ENCODE measurements at places on chromosomes 11 and 22.

GRCh38 chr11:122981388-122982264, at the start of gene BSX:
Gene BSX (minus strand): TSS chr11:122981834. CDS start chr11:122981671, 163 bp downstream.
- peak; percentile 95 for DNase-seq

DNA sequence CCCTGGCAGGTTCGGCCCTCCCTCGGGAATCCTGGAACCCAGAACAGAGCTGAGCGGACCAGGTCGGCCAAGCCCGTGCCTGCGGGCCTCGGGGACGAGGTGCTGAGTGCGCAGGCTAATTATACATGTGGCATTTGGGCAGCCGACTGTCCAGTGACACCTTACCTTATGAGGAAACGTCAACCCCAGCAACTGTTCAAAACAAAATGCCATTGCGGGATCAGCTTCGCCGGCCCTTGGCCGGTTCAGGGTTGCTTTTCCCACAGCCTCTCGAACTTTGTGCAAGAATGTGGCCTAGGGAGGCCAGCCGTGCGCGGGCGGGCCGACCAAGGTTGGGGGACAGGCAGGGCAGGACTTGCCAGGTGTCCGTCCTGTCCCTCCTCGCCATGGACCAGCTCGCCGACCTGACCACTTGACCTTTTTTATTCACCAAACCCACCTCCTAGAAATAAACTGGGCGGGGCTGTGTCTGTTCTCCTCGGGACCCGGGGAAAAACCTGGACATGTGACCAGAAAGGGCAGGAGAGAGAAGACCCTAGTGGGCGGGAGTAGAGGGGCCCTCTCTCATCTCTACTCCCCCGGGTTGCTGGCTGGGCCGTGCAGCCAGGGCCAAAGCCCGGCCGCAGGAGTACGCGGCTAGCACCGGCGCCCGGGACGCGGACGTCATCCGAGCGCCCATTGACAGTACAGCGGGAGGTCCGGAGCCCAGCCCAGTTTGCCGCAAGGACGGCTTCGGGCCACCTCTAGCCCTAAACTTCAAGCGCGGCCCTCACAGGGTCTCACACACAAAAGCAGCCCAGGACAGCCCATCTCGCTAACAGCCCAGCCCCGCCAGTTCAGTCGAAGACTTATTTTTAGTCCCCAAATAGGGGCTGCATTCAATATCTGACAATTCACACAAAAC, 134.3 kb upstream of the C11orf58 start:
- DNase-seq, result peak; percentile 69

- DNase-seq, result peak; percentile 11
Measured at GRCh38 chr11:342328-342727, 21.7 kb upstream of the IFITM3 start.

DNA sequence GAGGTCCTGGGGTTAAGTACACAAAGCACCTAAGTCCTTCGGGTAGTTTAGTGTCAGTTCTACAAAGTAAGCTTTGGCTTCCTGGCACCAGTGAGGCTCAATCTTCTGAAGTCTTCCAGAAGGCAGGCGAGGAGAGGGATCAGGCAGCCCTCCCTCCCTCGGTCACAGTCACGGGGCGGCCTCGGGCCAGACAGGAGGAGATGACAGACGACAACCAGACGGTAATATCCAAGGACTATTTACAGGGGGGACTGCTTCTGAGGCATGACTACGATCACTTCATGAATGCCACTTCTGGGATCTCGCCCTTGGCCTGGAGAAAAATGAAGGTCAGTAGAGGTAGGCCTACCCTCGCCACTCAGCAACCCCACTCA, 383 bp upstream of the TMEM223 start:
- DNase-seq, result peak; percentile 91

DNA sequence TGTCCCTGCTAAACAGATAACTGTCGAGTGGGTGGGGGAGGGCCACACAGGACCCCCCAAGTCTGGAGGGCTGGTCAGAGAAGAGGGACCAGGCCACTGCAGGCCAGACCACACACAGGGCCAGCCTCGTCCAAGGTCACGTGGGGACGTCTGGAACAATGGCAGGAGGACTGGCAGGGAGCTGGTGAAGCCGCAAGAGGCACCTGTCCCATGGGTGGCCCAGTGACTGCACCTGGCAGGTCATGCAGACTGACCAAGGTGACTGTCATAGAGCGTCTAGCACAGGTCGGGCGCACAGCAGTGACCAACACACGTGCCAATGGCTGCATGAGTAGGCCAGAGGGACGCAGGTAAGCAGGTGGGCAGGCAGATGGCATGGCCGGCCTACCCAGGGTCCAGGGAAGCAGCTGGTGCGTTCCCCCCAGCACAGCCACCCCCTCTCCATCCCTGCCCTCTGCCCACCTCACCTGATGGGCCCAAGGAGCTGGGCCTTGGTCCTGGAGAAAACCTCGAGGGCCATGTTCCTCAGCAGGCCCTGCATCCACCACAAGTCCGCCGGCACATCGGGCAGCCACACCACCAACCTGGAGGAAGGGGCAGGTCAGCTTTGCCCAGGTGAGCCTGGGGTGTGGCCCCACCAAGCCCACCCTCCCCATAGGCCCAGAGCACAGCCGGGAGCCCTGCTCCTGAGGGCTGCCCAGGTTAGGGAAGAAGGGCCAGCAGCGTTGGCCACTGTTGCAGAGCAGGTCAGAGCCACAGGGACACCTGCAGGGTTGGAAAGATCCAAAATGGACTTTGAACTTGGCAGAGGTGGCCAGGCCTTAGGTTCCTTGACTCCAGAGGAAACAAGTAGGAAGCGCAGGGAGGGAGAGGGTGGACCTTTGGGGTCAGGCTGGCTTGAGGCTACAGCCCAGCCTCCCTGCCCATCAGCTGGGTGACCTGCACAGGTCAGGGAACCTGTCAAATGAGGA, 10.4 kb downstream of the PNPLA5 start:
- DNase-seq, result peak; percentile 52

GRCh38 chr22:44537015-44537414, 39.0 kb upstream of the RTL6 start:
- no peak for DNase-seq

DNA sequence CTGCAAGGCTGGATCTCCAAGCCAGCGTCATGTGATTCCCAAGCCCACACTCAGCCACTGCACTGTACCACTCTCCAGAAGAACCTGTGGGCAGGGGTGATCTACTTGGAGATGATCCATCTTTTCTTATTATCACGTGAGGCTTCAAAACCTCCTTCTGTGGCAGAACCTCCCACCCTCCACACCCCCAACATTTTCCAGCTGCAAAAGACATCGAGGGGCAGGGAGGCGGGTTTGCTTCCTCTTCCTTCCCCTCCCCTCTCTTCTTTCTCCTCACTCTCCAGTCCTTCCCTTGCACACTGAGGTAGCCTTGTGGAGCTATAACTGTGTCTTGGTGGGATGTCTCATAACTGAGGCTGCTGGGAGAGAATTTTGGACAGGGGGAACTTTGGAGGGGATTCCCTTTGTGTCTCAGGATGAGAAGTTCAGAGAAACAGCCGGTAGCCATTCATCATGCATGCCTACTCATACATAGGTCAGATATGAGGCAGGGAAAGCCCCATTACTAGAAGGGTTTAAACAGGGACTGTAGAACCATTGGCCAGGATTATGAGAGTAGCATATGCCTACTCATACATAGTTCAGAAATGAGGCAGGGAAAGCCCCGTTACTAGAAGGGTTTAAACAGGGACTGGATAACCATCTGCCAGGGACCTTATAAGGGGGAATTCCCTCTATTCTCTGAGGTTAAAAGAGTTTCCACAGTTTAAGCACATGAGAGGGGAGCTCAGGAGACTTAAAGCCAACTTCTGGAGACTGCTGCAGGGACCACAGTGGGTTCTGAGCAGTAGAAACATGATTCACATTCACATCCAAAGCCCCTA, 420.7 kb upstream of the CADM1 start:
- DNase-seq, result no peak

GRCh38 chr11:9680028-9680427, 16.2 kb downstream of the SWAP70 start:
- DNase-seq, result no peak

GRCh38 chr11:65431451-65432099, 9.0 kb downstream of the NEAT1 start:
- DNase-seq, result no peak

GRCh38 chr11:454801-455565, 4.9 kb downstream of the PTDSS2 start:
- DNase-seq, result no peak

GRCh38 chr11:119615003-119615881, 113.8 kb downstream of the NECTIN1 start:
- no peak for DNase-seq

DNA sequence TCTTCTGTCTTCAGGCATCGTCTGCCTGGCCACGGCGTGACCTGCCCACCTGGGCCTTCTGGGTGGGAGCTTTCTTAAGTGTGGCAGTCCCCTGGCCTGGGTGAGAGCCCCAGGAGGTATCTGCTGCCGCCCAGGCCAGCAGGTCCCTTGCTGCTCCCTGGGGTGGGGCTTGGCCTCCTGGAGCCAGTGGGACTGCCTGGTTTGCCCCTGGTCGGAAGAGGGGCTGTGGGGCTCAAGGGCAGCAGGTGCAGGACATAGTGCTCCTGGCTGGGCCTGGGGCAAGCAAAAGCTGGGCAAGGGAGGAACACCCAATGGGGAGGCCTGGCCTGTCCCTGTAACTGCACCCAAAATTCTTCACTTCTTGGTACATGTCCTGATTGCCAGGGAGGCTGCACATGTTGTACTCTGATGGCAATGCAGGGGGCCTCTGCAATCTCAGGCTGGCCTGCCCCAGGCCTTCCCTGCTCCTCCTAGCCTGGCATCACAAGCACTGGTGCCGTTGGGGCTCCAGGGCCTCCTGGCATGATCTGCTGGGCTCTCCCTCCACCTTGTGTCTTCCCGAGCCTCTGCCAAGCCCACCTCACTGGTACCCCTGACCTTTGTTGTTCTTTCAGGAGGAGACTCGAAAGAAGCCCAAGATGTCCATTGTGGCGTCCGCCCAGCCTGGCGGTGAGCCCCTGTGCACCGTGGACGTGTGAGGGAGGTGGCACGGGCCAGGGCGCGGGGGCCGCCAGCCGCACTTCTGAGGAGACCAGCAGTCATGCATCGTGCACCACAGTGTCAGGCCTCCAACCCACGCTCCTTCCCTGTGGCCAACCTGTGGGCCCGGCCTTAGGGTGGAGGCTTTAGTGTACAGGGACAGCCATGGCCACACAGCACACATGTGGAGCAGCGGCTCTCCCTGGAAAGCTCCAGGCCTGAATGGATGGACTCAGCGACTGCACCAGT, 6.2 kb upstream of the RANBP1 start:
- DNase-seq, result no peak

DNA sequence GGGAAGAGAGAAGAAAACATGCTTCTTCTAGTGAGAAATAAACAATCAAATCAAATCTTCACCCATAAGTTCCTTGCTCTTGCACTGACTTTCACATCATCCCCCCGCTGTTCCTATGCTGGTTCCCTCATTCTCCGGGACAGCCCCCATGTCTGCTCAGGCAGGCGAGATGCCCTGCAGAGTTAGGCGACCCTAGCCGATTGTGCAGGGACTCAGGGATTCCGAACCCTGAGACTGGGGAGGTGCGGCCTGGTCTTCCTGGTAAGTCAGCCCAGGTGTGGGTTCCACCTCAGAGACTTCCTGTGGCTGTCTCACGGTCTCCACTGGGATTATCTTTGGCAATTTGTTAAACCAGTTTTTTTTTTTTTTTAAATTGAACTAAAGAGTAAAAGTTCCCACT, 6.6 kb downstream of the TTC38 start:
- DNase-seq, result no peak

GRCh38 chr11:35937700-35938099, 6.2 kb upstream of the LDLRAD3 start:
- no peak for DNase-seq

GRCh38 chr11:77411717-77412441, 62.0 kb downstream of the PAK1 start:
- peak; percentile 97 for DNase-seq

- DNase-seq, result peak; percentile 39
Measured at GRCh38 chr11:2264366-2265053, 5.9 kb downstream of the ASCL2 start.

- DNase-seq, result peak; percentile 91
Measured at GRCh38 chr11:78365381-78365792, 52.2 kb downstream of the GAB2 start.

- DNase-seq, result no peak
Measured at GRCh38 chr11:108307751-108308150, 84.9 kb downstream of the ATM start.

GRCh38 chr11:70324376-70325115, 54.1 kb downstream of the PPFIA1 start:
- no peak for DNase-seq

DNA sequence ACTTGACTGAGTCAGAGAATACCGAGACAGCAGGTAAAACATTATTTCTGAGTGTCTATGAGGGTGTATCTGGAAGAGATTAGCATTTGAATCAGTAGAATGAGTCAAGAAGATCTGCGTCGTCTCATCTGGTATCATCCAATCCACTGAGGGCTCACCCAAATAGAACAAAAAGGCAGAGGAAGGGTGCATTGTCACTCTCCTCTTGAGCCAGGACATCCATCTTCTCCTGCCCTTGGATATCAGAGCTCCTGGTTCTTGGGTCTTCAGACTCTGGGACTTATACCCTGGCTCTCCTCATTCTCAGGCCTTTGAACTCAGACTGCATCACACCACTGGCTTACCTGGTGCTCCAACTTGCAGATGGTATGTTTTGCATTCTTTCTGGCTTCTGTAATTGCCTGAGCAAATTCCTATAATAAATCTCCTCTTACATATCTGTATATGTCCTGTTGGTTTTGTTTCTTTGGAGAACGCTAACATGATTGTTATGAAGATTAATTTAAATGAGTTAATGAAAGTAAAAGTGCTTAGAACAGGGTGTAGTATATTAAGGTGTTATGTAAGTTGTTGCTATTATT, 49.3 kb downstream of the ME3 start:
- DNase-seq, result peak; percentile 63

DNA sequence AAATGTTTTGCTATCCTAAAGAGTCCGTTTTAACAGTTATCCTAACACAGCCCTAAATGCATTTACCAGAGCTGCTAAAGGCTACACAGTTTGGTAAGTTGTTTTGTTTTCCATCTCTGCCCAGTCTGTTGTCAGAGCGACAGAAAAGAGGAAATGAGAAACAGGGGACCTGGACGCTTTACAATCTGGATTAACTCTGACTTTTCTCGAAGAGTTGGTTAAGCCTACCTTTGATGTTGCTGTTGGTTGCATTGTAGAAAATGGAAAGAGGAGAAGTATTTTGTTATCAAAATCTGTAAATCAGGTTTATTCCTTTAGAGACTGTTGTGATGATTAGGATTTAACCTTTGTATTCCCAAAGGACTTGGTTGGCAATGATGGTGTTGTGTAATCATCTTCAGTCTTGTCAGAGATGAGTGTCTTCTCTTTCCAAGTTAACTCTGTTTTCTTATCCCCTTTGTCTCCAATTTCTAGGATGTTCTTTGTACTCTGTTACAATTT, 481 bp downstream of the ANGPTL5 start:
- DNase-seq, result no peak

- DNase-seq, result no peak
Measured at GRCh38 chr22:46446799-46447198, 90.6 kb downstream of the CELSR1 start.

DNA sequence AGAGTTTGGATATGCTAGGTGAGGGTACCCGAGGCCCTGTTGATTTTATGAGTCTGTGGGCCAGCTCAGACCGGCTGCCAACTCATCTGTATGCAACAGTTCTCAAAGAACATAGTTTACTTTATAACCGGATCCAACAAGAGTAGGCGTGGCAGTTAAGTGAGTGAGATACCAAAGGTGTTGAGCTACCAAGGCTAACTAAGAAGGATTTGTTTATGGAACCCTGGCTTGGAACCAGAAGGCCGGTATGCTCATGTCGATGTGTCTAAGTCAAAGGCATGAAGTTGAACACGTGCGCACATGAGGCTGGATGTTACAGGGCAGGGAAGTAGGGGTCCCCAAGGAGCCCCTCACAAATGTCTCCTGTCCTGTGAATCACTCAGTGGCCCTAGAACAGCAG, at the start of gene KCNJ1:
Gene KCNJ1 (minus strand): TSS at position 20 of the 400 bp plus-strand sequence. CDS start 27,053 bp downstream, outside the sequence.
- DNase-seq, result no peak

Data from islet precursor cell (in vitro differentiated cells).